Muscle of leg (tissue), 16 donors: ENCODE measurements at places on chromosomes 11 and 22. TPM values are rescaled to one million over a fixed set of nuclear protein-coding genes. Genes with fewer than 3 reads are reported as not detected.

Gene SAA1
- not detected for total RNA-seq

Gene PEX16
- 13.8 TPM for total RNA-seq

Gene SORL1
- total RNA-seq = 1.5 TPM

Gene TRPM5
- total RNA-seq = under 0.01 TPM

GRCh38 chr22:37282385-37282677 is at the start of gene CYTH4:
Gene CYTH4, plus strand, starts transcription at chr22:37282508. Its CDS starts 62 bp downstream, at chr22:37282570.
- peak; percentile 53 for DNase-seq

GRCh38 chr11:132402071-132402684 is 1031.8 kb downstream of the NTM start:
- DNase-seq = peak; percentile 71

DNA sequence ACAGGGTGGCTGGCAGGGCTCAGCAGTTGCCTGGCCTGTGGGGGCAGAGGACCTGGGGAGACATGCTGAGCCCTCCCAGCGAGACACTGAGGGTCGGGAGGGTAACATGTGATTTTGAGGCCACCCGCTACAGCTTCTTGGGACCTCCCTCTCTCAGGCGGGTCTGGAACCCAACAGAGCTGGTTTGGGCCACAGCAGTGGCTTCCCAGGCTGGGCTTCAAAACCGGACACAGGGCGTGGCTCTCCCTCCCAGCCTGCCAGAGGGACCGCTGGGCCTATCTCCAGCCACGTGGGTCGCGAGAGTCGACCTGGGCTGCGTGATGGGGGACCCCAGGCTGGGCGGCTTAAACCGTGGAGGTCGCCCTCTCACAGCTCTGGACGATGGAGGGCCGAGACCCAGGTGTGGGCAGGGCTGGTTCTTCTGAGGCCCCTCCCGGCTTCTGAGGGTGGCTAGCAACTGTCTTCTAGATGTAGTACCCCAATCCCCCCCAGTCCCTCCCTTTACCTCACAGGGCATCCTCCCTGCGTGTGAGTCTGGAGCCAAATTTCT is 91.7 kb downstream of the KCNQ1 start:
- no peak for DNase-seq

- no peak for DNase-seq
These were observed 3.2 kb downstream of the DTX4 start for GRCh38 chr11:59175091-59175501.

- peak; percentile 98 for DNase-seq
These were observed 123.1 kb downstream of the PKNOX2 start for GRCh38 chr11:125287491-125288210.

DNA sequence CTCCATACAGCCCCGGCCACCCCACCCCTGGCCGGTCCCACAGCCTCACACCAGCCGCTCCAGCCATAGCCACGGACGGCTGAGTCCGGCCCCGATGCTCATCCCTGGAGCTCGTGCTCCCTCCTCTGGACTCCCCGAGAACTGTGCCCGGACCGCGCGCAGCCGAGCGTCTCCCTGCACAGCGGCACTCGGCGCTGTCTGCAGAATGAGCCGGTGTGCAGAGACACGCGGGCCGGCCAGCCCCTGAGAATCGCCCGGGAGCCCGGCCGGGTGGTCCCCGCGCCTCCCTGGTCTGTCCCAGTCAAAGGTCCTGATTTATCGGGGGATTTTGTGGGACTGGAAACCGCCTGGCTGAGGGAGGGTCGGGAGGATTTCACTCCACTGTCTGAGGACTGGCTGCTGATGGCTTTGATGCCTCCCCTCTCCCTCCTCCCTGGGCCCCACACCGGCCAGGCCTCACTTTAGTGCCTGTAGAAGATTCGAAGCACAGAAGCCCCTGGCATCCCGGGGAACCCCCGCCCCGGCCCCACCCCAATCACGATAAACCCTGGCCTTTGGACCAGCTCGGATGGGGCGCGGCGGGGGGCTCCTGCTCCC is 102.7 kb downstream of the BRD1 start:
- peak; percentile 43 for DNase-seq

DNA sequence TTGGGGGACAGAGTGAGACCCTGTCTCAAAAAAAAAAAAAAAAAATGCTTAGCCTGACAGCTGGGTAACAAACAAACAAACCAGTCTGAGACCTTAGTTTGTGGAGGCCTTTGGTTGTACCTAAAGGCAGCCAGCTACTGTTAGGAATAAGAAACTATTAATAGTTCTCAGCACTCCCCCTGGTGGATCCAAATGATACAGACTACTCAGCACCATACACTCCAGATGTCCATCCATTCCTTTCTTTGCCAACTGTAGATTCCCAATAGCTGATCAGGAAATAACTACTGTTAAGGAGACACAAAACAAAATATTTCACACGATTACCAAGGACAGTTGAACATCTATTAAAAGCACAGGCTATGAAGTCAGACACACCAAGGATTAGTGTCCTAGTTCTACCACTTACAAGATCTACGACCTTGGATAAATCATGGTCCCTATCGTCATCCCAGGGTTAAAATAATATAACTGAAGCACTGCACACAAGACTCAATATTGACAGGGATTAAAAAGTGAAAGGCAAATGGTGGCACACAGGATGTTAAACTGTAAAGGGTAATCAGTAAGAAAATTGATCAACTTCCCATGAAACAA is 17.2 kb downstream of the CLDN25 start:
- DNase-seq = peak; percentile 64

DNA sequence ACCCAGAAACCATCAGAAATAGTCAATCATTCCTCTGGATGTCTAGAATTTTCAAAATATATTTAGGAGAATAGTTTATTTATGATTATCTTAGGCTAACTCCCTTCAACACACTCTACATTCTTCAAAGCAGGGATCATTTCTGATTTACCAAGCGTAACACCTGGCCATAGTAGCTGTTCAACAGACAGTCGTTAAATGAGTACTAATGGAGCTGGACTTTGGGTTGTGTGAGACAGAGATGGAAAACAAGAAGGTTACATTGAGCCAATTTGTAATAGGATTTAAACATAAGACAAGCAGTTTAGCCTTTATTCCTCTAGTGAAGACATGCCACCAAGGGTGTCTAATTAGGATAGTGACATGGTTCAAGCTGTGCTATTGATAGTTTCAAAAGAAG is 129.2 kb upstream of the ANO3 start:
- no peak for DNase-seq

DNA sequence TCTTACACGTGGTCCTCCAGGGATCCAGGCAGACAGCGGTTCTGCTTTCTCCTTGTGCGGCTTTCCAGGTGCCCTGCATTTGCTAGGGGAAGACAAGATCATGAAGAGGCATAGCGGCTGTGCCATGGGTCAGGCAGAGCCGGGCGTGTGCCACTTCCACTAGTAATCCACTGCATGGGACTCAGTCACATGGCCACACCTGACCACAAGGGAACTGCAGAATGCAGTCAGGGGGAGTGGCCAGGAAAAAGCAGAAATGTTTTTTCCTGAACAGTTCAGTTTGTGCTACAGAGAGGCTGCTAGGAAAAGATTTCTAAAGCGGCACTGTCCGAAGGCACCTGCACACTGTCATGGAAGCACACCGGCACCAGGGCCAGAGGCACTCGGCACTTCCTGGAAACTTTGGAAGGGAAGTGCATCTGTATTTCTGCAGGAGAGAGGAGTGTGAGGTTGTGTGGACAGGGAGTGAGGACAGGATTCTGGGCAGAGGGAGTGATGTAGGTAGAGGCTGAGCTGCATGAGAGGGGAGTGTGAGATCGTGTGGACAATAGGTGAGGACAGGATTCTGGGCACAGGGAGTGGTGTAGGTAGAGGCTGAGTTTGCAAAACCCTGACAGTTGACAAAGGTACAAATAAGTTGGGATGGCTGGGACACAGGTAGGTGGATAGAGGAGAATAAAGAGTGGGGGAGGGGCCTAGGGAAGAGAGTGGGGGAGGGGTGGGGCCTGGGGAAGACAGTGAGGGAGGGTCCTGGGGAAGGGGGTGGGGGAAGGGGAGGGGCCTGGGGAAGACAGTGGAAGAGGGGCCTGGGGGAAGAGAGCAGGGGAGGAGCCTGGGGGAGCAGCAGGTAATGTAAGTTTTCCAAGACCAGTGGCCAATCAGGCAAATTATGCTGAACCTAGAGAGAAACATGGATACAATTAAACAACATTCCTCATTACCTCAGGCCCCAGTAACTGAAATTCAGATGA is 1436.3 kb downstream of the TBC1D22A start:
- DNase-seq = peak; percentile 24
